ENCODE measurements at places on chromosomes 2 and 18.

DNA sequence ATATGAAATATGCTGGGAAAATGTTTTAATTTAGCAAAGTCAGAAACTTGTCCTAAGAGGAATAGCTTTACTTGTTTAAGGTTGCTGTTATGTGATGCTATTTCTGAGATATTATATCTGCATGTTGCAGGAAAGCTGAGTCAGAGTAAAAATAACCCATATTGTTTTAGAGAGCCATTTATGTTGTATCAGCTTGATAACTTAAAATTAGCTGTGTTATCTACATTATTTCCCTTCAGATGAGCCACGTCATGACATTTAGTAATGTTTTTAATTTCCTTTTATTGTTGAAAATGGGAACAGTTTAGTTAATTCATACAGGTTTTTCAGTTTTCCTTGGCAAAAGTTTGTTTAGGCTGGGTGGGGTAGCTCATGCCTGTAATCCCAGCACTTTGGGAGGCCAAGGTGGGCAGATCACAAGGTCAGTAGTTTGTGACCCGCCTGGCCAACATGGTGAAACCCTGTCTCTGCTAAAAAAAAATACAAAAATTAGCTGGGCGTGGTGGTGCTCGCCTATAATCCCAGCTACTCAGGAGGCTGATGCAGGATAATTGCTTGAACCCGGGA is 55.8 kb downstream of the TTC27 start:
- DNase-seq, result no peak

DNA sequence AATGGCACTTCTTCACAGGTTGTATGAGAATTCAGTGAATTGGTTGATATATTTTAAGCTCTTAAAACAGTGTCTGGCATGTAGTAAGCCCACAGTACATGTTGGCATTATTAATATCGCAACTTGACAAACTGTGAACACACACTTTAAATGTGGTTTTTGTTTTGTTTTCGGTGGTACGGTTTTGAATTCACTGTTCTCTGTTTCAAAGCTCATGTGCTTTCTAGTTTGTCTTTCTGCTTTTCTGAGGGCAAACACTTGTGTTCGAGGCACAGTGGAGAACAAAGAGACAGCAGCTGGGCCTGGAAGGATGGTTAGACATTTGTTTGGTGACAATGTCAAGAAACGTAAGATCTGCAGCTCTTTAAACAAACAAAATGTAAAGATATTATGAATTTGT is 276.5 kb upstream of the MC4R start:
- DNase-seq, result no peak

DNA sequence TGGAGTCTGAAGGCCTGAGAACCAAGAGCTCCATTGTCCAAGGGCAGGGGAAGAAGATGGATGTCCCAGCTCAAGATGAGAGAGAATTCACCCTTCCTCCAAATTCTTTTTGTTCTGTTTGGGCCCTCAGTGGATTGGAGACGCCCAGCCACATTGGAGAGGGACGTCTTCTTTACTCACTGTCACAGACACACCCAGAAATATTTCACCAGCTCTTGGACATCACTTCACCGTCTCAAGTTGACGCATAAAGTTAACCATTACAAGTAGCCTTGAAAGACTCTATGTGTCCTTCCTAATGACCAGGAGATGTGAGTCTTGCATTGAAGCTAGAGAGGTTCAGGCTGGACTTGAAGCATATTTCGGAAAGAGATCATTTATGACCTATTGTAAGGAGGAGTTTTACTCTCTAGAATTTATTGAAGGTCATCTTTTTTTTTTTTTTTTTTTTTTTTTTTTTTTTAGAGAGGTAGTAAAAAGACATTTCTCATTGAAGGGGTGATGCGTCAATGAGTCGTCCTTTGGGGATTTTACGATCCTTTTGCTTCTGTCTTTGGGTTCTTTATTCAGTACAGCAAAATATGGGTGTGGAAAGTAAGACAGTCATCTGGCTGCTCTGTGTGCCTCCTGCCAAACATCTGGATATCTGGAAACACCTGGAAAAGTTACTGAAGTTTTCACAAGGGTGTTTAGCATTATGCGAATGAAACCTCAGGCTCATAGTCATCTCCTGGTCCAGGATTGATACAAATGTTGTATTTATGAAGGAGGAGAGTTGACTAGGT is 118.1 kb downstream of the PRPF40A start:
- DNase-seq, result no peak

- no peak for DNase-seq
Measured at GRCh38 chr2:38748943-38749804, 2.0 kb downstream of the SRSF7 start.

GRCh38 chr2:226362980-226363379 is 436.6 kb downstream of the IRS1 start:
- DNase-seq, result no peak

DNA sequence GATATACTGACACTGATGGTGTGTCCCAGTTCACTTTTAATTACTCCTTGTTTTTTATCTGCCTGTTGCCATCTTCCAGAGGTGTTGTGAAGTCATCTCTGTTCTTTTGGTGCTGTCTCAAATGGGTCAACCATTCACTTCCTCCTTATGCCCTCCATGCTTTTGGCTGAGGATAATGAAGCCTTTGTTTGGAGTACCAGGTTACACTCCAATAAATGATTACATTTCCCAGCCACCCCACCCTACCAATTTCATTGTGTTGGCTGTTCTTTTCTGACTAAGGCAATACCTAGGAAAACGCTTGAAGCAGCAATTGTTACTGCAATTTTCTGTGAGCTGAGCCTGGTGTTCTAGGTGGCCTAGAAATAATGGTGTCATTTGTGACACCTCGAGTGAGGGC is 29.8 kb upstream of the ACTG2 start:
- no peak for DNase-seq

DNA sequence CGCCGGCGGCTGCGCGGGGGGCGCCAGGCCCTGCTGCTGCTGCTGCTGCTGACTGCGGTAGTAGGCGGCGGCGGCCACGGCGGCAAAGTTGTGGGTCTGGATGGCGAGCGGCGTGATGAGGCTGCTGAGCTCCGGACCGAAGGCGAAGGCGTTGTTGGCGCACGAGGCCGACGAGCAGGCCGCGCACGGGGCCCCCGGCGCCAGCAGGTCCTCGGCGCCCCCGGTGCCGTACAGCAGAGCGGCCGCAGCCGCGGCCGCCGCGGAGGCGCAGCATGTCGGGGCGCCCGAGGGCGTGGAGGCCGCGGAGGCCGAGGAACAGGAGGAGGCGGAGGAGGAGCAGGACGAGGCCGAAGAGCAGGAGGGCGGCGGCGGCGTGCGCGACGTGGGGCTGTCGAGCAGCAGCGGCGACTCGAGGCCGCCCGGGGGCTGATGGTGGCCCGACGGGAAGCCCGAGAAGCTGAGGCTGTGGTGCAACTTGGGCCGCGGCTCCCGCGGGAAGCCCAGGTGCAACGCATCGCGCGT is 1.8 kb downstream of the ZFP36L2 start:
- DNase-seq, result peak; percentile 53

GRCh38 chr2:85401844-85402243 is 8.3 kb downstream of the CAPG start:
- no peak for DNase-seq

DNA sequence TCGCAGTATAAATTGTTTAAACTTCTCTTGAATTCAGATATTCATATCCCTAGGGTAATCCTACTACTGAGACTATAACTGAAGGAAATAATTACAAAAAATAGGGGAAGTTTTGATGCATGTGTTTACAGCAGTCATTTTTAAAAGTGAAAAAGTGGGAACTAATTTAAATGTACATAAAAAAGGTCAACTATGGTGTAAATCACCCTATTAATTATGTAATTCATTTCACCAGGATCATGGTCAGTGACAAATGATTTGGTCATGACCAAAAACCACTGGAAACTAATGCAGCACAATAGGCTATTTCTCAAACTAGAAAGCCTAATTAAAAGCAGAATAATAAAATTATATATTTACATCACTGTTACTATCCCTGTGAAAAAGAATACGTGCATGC is 5.0 kb upstream of the CNGA3 start:
- DNase-seq, result no peak

GRCh38 chr2:206693399-206694137 is 24.6 kb downstream of the DYTN start:
- DNase-seq, result peak; percentile 61

DNA sequence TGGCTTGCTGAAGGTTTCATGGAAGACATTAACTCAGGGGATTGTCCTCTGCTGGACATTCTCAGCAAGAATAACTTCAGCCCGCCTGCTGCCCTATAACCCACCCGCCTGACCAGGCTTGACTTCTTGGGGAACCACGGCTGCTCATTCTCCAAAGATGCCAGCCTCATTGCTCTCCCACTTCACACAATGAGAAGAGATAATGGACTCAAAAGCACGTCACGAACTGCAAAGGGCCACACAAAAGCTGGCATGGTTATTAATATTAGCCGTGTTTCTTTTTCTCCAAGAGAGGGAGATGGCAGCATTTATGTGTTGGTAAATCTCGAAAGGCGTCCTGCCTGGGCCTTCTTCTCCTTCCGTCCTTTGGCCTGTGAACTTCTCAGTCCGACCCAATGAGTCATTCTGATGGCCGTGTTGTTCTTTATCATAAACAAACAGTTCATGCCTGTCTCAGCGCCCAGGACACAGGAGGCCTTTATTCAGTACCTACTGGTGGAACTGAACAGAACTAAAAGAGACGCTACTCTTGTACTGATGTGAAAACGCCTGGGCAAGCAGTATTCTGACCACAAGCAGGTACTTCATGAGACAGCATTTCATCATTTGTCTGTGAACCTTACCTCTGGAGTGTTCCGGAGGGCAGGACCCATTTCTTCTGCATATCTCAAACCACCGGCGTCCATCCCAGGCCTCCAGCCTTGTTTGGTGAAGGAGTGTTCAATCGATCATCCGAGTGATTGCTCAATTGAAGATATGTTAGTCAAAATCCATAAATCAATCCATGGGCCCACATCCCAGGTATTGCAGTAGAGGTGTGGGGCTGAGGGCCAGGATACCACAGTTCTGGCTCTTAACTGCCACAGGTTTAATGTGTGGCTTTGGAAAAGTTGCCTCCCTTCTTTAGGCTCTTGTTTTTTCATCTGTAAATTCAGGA is 25.1 kb upstream of the KLHL29 start:
- DNase-seq, result no peak

- DNase-seq, result no peak
Measured at GRCh38 chr2:72034353-72035095, 113.1 kb downstream of the CYP26B1 start.

DNA sequence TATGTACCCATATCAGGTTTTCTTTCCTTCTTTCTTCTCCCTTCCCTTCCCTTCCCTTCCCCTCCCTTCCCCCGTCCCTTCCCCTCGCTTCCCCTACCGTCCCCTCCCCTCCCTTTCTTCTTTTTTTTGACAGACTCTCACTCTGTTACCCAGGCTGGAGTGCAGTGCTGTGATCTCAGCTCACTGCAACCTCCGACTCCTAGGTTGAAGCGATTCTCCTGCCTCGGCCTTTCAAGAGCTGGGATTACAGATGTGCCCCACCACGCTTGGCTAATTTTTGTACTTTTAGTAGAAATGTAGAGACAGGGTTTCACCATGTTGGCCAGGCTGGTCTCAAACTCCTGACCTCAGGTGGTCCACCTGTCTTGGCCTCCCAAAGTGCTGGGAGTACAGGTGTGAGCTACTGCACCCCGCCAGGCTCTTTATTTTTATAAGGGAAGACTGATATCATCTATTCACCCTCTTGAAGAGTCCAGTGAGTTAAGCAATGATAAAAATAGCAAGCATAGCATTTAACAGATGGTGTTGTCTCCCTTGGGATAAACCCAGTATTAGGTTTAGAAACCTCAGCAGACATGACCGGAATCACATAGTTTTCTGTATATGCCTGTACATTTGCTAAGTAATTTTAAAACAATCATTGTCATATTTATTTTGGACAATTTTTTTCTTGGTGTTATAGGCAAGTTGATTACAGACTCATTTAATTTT is 888.4 kb downstream of the TRIB2 start:
- no peak for DNase-seq

DNA sequence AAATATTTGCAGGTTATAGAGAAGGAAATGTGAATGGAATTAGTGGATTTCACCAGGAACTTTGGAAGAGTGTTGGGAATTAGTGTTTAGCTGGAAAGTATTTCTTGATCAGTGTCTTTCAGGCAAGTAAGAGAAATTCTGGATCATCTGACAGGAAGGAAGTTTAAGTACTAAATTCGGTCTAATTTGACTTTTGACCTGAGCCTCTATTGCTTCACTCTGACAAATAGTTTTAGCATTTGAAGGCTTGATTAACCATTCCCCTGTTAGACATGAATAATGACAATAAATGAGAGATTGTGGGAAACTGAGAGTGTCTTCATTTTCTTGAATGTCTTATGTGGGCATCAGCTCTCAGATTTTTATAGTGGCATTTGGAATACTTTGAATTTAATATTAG is 16.0 kb downstream of the CCNT2 start:
- no peak for DNase-seq

DNA sequence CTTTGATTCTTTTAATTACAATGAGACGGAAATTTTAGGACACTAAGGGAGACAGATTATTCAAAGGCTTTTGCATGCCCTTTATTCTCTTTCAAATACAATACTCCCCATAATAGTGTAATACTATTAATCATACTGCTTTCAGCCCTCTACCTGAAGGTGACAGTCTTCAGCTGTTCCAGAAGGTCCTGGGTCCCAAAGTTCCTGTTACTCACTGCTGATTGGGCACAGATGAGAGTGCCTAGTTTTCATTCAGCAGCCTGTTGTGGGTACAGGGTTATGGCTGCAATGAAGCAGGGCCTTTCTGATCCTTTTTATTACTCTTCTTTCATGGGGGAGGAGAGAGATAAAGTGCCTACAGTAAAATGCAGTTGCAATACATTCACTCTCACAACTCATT is 80.2 kb downstream of the NUP35 start:
- DNase-seq, result no peak

- no peak for DNase-seq
Measured at GRCh38 chr2:171409436-171409971, 24.3 kb downstream of the METTL8 start.

DNA sequence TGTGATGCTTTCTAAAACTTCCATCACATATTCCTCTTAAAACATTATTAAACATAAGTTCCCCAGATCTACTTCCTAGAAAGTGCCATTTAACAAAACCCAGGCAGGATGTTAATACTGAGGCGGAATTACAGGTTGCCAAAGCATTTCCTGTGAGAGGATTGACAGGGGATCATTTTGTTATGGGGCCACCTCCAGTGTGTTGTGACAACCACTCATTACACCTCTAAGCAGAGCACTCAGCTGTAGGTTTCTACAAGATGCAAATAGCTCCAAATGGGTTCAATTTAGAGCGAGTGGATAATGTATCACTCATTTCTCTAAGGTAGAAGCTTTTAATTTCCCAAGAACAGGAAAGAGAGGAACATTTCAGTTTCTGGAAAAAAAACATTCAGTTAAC is 1429.5 kb upstream of the ACVR2A start:
- no peak for DNase-seq

GRCh38 chr2:210324458-210324857 is 9.5 kb upstream of the MYL1 start:
- no peak for DNase-seq
